ENCODE measurements at places on chromosomes 1 and 21.

DNA sequence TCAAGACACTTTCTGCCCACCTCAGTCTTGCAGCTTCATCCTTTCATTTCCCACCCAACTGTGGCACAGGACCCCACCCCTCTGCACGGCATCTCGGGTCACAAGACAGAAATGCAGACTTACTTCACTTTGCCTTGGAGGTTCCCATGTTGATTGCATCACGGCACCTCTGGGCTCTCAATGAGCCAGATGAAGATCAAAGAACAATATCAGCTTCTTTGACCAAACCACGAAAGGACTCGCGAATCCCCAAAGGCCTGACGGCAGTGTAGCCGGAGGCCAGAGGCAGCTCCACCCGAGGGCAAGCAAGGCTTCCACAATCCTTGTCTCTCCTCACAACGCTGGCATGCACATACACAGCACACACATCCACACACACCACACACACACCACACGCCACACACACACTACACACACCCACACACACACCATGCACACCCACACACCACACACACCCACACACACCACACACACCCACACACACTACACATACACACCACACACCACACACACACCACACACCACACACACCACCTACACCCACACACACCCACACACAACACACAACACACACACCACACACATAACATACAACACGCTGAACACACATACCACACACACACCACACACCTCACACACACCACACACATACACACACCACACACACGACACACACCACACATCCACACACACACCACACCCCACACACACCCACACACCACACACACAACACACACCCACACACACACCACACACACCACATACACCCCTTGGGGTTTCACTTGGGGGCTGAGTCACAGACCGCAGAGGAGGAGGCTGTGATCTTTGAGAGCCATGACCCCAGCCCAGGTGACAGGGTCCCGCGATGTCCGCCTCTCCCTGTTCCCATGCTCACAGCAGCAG lies 35.8 kb downstream of the UBASH3A start:
- DNase-seq, result no peak

- no peak for DNase-seq
These were observed 34.3 kb upstream of the HMCN1 start for GRCh38 chr1:185699874-185700273.

DNA sequence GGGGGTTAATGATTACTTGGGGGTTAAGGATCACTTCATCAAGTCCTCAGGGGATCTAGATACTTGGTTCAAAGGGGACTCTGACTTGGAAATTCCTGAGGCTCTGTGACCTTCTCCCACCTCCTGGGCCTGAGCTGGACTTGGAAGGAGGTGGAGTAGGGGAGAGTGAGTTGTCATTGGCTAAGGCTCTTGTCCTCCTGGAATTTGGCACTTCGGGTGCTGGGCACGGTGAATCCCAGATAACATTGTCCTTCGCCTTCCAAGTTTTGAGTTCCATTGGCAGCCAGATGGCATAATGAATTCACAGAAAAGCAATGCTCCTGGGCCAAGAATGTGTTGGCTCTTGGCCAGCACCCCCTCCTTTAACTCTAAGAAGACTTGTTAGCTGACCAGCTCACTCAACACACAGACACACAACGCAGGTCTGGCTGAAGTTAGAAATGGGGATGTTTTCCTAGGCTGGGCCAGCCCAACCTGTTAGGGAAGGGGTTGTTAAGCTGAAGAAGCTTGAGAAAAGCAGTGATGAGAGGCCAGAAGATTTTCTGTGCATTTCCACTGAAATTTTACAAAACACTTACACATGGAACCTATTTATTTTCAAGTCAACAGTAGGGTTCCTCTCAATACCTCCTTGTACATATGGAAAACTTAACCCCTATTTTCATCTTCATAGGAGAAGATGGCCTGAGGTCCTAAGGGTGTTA lies 29.7 kb downstream of the SLC26A9 start:
- DNase-seq, result no peak

GRCh38 chr1:67978890-67979516 lies 71.4 kb downstream of the DIRAS3 start:
- DNase-seq, result no peak

- no peak for DNase-seq
These were observed 222.3 kb downstream of the NTNG1 start for GRCh38 chr1:107363154-107363553.

DNA sequence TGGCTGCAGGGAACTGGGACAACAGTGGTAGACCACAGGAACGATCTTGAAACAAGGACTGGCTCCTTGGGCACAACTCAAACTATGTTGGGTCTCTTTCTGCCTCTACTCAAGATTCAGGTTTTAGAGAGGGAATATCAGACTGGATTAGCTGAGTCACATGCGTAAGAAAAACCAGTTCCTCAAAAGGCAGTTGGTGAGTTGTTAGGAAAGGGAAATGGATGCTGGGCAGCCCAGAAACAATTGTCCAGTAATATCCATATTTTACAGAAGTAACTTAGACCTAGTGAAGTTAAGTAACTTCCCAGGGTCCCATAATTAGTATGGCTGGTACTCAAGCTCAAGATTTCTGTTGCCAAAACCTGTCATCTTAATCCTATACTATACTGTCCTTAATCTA lies 27.0 kb upstream of the TMEM39B start:
- DNase-seq, result no peak

DNA sequence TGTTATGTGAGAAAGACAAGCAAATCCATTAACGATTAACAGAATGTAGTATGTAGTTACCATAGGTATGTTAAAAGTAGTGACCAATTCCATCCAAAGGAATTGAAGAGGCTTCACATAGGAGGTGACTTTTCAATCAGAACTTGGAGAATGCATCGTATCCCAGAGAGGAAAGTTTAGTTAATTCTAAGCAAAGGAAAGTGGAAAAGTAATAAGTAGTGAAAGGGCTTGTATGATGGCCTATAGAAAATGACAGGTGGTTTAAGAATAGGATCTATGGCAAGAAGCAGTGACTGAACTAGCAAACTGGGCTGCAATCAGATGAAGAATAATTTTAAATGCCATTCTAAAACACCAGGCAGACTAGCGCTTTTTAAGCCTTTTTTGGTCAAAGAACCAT lies 16.6 kb downstream of the SCMH1 start:
- no peak for DNase-seq

GRCh38 chr1:82405333-82405732 lies 604.6 kb downstream of the ADGRL2 start:
- no peak for DNase-seq

- DNase-seq, result no peak
These were observed 13.7 kb downstream of the ENO1 start for GRCh38 chr1:8864713-8865344.

DNA sequence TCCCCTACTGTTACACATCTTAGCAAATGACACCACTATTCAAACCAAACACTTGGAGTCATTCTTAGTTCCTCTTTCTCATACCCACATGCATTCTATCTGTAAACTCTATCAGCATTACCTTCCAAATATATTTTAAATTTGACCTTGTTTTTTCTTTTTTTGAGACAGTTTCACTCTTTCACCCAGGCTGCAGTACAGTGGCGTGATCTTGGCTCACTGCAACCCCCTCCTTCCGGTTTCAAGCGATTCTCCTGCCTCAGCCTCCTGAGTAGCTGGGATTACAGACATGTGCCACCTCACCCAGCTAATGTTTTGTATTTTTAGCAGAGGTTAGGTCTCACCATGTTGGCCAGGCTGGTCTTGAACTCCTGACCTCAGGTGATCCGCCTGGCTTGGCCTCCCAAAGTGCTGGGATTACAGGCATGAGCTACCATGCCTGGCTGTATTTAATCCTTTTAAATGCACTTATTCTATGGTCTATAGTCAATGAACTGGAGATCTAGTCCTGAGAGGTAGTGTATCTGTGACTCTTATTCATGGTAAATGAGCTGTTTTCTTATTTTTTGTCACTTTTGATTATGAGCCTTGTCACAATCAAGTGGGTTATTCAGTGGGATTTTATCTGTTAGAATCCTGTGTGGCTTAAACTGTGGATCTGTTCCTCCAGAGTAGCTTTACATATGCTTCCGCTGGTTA lies 73.1 kb downstream of the GATAD2B start:
- no peak for DNase-seq

Data from stimulated activated CD4-positive, alpha-beta T cell treated with anti-CD3 and anti-CD28 coated beads, TNF-alpha, amount 100 ng/mL, for 1 hour (primary cell).